ENCODE measurements at places on chromosomes 6 and 20. TPM values are rescaled to one million over a fixed set of nuclear protein-coding genes. Genes with fewer than 3 reads are reported as not detected.

The SSTR4 gene
- total RNA-seq: 0.17 TPM

The BMP2 gene
- 0.64 TPM for total RNA-seq

The BPI gene
- total RNA-seq: not detected

The OR12D3 gene
- not detected for total RNA-seq

The GINM1 gene
- total RNA-seq: 24.5 TPM

The TRIM15 gene
- not detected for total RNA-seq

Measured in A549 treated with ZK216348 at 1 μM for 4 hours (cell line).